ENCODE measurements at places on chromosomes 5 and 9.

DNA sequence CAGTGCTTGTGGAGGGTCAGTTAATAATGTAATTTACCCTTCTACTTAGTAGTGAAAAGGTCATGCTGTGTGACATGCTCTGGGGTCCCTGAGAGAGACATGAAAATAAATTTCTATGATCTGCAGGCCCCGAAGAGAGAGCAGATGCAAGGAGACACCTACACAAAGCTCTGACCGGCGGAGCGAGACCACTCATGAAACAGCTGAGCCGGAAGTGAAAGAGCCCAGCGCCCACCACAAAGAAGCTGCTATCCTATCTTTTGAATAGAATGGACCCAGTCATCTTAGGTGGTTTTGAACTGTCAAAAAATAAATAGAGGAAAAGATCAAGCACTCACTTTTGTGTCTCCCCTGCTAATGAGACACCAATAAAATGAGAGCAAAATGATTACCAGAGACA is 190.0 kb downstream of the MED10 start:
- DNase-seq: no peak

DNA sequence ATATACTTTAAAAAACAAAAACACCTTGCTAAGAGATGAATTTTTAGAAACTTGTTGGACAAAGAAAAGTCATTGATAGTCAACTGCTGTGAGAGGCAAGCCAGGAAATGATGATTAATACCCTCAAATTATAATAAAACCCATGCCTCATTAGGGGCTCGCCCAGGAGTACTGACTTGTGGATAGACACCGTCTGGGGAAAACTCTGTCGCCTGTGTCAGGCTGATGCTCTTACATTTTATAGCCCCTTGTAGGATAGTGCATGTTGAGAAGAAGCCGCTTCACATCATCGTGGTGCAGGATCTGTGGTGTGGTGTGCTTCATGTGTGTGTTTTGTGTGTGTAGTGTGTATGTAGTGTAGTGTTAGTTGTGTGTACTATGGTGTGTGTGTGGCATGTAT is 39.1 kb downstream of the SYK start:
- DNase-seq: no peak

DNA sequence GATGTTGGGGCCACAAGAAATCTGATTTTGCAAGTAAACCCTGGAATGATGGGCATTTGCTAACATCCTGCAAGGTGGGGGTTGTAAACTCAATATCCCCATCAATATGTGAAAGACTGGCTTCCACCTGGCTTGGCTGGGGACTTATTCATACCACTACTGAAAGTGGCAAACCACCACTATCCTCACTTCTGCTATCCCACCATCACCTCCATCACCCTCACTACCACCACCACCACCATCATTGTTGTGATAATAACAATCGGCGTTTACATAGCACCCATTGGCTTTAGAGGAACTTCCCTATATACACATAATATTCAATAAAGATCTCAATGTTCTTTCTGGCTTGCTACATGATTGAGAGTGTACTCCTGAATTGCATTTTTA is 224.7 kb upstream of the DAP start:
- DNase-seq: no peak

GRCh38 chr9:35311891-35312639 is 150.3 kb downstream of the UNC13B start:
- DNase-seq: no peak
